ENCODE measurements at places on chromosomes 6 and 20.

GRCh38 chr6:42813074-42813645, 31.3 kb downstream of the BICRAL start:
- DNase-seq: no peak

DNA sequence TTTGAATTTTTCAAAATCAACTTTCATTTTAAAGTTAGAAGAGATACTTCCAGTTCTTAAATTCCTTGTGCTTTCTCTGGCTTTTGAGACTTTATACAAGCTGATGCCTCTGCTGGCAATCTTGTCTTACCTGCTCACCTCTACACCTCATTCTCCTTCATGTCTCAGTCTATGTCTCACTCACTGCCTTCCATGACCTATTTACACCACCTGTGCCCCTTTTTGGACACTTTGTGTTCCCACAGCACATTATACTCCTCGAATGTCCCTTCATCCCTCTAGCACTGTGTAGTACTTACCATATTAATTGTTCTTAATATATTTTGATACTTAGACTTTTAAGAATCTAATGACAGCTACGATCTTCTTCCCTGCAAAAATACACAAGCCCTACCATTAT, 15.3 kb downstream of the PHIP start:
- DNase-seq: peak; percentile 12

DNA sequence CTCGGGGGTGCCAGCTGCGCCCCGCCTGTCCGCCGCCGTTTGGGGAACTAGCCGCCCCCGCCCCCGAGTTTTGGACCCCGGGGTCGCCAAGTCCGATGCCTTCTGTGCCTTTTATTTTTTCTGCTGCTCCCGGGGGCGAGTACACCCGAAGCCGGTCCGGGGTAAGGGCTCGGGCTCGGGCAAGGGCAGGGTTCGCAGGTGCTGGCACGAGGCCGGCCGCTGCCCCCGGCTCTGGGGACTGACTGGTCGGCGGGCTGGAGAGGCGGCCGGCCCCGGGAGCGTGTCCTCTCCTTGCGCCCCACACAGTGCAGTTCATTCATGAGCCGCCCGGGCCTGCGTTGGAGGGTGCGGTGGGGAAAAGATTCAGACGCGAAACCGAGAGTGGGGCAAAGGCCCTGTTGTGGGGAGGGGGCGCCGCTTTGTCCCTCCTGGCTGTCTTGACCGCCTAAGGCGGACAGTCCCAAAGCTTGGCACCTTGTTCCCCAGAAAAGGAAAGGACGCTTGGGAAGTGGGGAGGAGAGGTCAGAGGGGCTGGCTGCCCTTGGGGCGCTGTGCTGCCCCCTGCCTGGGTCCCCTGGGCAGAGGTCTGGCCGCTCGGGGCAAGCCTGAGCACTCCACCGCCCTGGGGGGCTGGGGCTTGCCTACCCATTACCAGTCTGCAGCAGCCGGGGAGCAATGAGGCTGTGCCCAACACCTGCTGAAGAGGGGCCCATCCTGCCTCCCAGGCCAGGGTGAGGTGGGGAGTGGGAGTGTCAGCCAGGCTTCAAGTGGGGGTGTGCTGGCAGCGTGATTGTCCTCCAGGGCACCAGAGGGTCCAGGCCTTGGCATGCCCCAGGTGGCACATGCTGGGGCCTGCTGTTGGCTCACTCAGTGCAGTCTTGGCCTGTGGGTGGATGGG, 915 bp downstream of the TMEM63B start:
- DNase-seq: peak; percentile 50

- no peak for DNase-seq
These were observed 630.7 kb downstream of the HACE1 start for GRCh38 chr6:104229057-104229456.

- DNase-seq: no peak
These were observed 8.7 kb downstream of the LAMA5 start for GRCh38 chr20:62358171-62359042.

- no peak for DNase-seq
These were observed 237.8 kb downstream of the UST start for GRCh38 chr6:148984531-148985056.

- no peak for DNase-seq
These were observed 371.1 kb downstream of the BCKDHB start for GRCh38 chr6:80477591-80477990.

- DNase-seq: no peak
These were observed 171.3 kb upstream of the HDAC2 start for GRCh38 chr6:114142258-114142657.

GRCh38 chr6:168583126-168583525, 142.1 kb downstream of the SMOC2 start:
- DNase-seq: no peak

GRCh38 chr6:141123497-141123896, 1009.2 kb upstream of the GJE1 start:
- DNase-seq: no peak

DNA sequence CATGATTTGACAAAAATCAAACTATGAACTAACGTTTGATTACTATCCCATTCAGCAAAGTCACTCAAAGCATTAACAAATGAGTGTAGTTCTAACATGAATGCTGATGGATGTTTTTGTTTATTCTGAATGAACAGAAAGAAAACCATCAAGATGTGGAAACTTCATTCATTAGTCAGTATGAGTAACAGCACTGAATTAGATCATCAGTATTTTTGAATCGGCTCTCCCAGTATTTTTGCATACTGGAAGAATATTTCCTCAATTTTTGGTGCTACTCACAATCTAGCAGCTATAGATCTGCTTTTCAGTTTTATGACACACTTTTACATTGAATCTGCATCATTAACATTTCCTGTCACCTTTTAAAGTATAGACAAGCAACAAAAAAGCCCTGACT, 63.8 kb upstream of the CD83 start:
- DNase-seq: no peak

DNA sequence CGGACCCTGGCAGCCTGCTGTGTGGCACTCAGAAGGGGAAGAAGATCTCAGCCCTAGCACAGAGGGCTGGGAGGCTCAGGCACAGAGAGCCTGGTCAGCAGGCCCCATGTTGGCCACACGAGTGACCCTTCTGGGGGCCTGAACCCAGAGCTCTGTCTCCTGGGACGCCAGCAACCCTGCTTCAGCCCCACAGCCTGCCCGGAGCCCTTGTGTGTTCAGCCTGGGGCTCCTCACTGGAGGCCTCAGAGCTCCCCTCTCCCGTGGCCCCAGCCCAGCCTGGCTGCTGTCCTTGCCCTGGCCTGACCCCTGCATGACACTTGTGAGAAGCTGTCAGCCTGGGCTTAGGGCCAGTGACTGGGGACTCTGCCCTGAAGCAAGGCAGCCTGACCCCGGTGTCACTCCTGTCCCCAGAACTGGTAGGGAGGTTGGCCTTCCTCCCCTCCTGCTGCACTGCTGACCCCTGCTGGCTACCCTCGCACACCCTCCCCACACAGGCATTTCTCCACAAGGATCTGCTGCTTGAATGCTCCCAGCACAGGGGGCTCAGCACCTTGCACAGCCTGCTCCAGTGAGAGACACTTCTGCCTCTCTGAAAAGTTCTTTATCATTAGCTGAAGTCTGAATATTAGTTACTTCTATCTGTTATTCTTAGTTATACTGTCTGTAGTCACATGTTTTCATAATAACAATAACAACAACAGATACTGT, 15.4 kb upstream of the IP6K3 start:
- DNase-seq: no peak

GRCh38 chr6:139603581-139603980, 229.1 kb upstream of the CITED2 start:
- DNase-seq: no peak

- no peak for DNase-seq
These were observed 40.4 kb downstream of the DLL1 start for GRCh38 chr6:170250455-170250854.

DNA sequence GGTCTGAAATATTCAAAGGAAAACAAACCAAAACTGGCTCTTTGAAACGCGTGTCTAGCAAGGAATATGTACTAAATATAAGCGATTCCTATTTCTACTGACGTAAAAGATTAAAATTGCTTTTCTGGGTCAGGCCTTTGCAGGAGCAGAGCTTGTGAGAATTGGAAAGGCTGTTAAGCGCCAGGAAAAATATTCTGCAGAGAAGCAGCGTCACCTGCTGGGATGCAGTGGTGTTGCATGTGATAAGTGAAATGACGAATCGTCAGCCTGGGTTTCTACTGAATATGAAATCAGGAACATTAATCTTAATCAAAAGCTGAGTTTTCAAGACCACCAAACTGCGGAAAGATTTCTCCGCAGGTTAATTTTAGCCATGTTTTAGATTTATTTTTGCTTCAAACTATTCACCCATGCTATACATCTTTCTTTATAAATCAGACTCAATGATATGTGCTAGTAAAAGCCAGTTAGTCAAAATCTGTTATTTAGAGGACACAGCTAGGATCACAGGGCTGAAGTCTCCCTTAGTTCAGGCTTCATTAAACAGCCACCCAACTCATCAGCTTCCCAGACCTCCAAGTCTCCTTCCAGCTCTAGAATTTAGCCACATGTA, 67.4 kb downstream of the ALDH8A1 start:
- DNase-seq: peak; percentile 36

GRCh38 chr6:134772671-134773360, 177.1 kb downstream of the ALDH8A1 start:
- DNase-seq: no peak

DNA sequence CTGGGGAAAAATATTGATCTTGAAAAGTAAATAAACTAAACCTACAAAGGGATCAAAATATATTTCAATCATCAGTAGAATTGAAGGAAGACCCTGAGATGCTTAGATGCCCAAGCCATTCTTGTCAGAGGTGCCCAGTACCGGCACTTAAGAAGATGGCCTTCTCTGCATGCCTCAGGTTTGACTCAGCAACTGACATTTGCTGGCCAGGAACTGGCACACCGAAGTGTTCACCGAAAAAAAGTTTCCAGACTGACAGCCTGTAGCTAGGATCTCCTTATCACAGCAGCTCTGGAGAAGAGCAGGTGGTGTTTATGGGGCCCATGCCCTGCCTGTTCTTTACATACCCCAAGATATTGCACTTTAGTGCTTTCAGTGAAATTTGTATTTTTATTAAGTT, 203.2 kb downstream of the MOXD1 start:
- DNase-seq: no peak

GRCh38 chr6:14202947-14203346, 85.4 kb downstream of the CD83 start:
- no peak for DNase-seq

GRCh38 chr20:4047614-4048013, 32.3 kb upstream of the RNF24 start:
- no peak for DNase-seq

DNA sequence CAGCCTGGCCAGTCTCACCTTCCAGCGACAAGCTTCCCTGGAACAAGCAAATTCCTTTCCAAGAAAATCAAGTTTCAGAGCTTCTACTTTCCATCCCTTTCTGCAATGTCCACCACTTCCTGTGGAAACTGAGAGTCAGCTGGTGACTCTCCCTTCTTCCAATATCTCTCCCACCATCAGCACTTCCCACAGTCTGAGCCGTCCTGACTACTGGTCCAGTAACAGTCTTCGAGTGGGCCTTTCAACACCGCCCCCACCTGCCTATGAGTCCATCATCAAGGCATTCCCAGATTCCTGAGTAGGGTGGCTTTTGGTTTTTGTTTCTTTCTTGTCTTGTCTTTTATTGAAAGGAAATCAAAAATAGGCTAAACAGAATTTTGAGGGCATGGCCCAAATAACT, 24.3 kb downstream of the MYCT1 start:
- no peak for DNase-seq

GRCh38 chr20:18669241-18670019, 81.6 kb downstream of the DTD1 start:
- no peak for DNase-seq

DNA sequence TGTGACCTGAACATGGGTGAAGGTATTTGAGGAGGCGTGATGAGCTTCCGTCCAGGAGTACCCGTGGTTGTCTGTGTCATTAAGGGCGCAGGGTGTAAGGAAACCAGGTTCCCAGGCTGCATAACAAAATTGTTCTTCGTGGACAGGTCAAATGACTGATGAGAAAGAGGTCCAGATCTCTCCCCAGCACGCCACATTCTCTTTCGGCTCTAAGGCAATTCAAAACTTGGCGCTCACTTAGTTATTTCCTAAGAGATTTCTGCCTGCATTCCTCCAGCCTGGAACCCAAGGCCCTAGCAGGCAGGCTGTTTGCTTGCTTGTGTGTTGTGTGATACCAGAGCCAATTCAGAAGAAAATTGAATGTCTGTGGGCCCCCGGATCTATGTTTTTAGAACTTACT, 139.9 kb downstream of the AGPAT4 start:
- DNase-seq: no peak

- no peak for DNase-seq
These were observed 40.0 kb downstream of the FRK start for GRCh38 chr6:116020738-116021137.

DNA sequence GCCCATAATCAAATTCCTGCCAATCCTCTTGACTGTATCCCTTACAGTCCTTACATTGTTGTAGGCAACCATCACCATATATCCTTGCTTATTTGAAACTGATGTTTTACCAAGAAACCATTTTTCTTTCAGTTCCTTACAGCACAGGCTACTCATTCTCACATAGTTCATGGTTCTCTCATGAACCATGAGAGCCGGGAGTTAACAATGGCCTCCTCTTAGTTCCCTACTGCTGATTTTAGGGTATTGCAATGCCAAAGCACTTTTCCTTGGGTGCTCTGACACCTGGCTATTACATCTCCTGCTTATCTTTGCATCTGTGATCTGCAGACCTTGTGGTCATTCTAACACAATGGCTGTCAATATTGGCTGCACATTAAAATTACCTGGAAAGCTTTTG, 133.4 kb downstream of the MYB start:
- DNase-seq: no peak

- DNase-seq: peak; percentile 71
These were observed 593 bp downstream of the MMP24 start for GRCh38 chr20:35226884-35227681.

Data from cerebellum (tissue), 4 donors.